IMR-90 (cell line): ENCODE measurements at places on chromosomes 1 and 21. TPM values are rescaled to one million over a fixed set of nuclear protein-coding genes. Genes with fewer than 3 reads are reported as not detected.

Gene SLC44A5
- under 0.01 TPM in 2 replicates for total RNA-seq

Gene C1orf21
- 9.9 and 15.8 TPM in 2 replicates for total RNA-seq

Gene TTC22
- total RNA-seq = not detected in 2 replicates

Gene MYOM3
- not detected in 2 replicates for total RNA-seq

Gene NR5A2
- under 0.01 and 0.18 TPM in 2 replicates for total RNA-seq

Gene ESPN
- total RNA-seq = under 0.01 TPM in 1 of 2 replicates, not detected in the other

Gene CLIC6
- total RNA-seq = not detected in 2 replicates

Gene FYB2
- total RNA-seq = under 0.01 TPM in 1 of 2 replicates, not detected in the other

Gene BROX
- total RNA-seq = 43.4 and 63.9 TPM in 2 replicates

Gene TRIM46
- total RNA-seq = 2.3 and 2.5 TPM in 2 replicates

Gene HSPB7
- 0.54 and 0.56 TPM in 2 replicates for total RNA-seq

Gene S100A14
- total RNA-seq = not detected in 2 replicates

Gene PEX10
- 18.9 and 19.7 TPM in 2 replicates for total RNA-seq

Gene ATP6V1G3
- not detected in 2 replicates for total RNA-seq

Gene AGMAT
- 0.18 and 0.28 TPM in 2 replicates for total RNA-seq

Gene SNAPIN
- 37.2 and 40.9 TPM in 2 replicates for total RNA-seq

Gene JAM2
- 0.72 and 0.83 TPM in 2 replicates for total RNA-seq

Gene TMEM269
- not detected in 2 replicates for total RNA-seq

Gene OR2G6
- not detected in 2 replicates for total RNA-seq

Gene FCRLB
- total RNA-seq = 0.90 and 1.1 TPM in 2 replicates

Gene LENEP
- total RNA-seq = not detected in 2 replicates

Gene C1orf53
- total RNA-seq = 4.2 and 4.8 TPM in 2 replicates

Gene CSF3R
- not detected in 2 replicates for total RNA-seq

Gene TNFRSF8
- total RNA-seq = under 0.01 TPM in 2 replicates

Gene AMY2B
- 0.72 and 1.1 TPM in 2 replicates for total RNA-seq

Gene MEX3A
- 2.3 and 2.5 TPM in 2 replicates for total RNA-seq

Gene RHEX
- not detected in 2 replicates for total RNA-seq

Gene RNF186
- not detected in 2 replicates for total RNA-seq

Gene UTS2
- total RNA-seq = not detected in 2 replicates

Gene ANGPTL3
- total RNA-seq = not detected in 2 replicates

Gene CRNN
- total RNA-seq = not detected in 2 replicates

Gene APOBEC4
- not detected in 2 replicates for total RNA-seq

Gene ERRFI1
- total RNA-seq = 101 and 106 TPM in 2 replicates

Gene C4BPB
- total RNA-seq = not detected in 2 replicates
